ENCODE measurements at places on chromosomes 6 and 20. TPM values are rescaled to one million over a fixed set of nuclear protein-coding genes. Genes with fewer than 3 reads are reported as not detected.

Gene EEF1A1
- 20,734 TPM for total RNA-seq

Gene CABLES2
- total RNA-seq, result 1.2 TPM

Gene LGSN
- total RNA-seq, result not detected

Gene RIPPLY2
- total RNA-seq, result not detected

- no peak for DNase-seq
Measured at GRCh38 chr6:92753956-92754355, 665.4 kb downstream of the EPHA7 start.

DNA sequence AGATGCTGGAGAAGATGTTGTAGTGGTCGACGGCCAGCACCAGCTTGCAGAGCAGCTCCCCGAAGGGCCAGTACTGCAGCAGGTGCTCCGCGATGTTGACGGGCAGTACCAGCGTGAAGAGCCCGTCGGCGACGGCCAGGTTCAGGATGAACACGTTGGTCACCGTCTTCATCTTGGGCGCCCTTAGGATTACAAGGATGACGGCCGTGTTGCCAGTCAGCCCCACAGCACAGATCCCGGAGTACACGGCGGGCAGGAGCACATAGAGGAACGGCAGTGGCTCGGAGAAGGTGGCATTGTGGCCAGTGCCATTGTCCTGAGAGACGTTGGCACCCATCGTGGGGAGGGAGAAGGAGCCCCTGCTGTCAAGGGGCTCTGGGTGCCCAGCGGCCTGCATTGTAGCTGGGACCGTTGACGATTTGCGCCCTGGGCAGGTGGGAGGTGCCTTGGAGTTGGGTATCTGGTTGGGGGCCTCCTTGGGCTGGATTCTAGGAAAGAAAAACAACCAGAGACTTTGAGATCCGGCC, 867 bp downstream of the NPBWR2 start:
- DNase-seq, result no peak

DNA sequence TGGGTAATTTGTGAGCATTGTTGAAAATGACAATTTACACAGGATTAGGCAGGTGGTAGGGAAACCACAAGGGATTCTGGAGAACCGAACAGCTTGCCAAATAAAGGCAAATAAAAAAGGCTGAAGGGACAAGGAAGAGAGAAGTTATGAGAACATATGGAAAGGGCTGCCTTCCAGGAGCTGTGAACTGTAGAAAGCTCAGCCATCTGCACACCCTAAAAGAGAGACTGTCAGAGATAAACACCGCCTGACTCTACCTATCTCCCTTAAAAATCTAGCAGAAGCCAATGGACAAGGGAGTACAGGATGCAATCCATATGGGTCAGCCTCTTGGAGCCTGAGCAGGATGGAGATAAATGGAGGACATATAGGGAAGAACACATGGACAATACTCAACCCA, 12.7 kb upstream of the SLC17A1 start:
- no peak for DNase-seq

DNA sequence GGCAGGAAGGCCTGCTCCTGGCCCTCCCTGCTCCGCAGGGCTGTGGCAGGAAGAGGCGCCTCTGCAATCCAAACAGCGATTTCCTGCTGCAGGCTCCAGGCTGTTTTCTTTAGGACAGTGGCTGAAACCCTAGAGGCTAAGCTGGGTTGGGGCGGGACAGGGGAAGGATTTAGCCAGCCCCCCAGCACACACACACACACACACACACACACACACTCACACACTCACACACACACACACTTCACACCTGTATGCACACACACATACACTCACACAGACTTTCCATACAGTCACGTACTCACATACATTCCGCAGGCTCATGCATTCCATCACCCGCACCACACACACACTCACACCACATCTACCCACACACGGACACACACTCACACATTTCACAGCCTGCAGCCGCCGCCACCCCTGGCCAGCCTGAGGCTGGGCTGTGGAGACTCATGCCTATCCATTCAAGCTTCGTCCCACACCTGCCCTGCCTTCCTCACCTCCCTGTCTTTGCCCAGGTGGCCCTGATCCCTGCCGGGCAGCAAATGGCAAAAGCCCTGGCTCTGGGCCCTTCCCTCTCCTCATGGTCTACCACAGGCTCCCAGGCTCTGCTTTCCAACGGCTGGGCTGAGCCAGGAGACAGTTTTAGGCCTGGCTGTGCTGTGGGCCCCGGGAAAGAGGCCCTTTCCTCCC, 17.9 kb downstream of the MDFI start:
- no peak for DNase-seq

- peak; percentile 2 for DNase-seq
Measured at GRCh38 chr6:88380618-88381288, 214.6 kb upstream of the CNR1 start.
